ENCODE measurements at places on chromosomes 7 and 10. TPM values are rescaled to one million over a fixed set of nuclear protein-coding genes. Genes with fewer than 3 reads are reported as not detected.

The FAM131B gene
- not detected for total RNA-seq

The SLC13A1 gene
- not detected for total RNA-seq

DNA sequence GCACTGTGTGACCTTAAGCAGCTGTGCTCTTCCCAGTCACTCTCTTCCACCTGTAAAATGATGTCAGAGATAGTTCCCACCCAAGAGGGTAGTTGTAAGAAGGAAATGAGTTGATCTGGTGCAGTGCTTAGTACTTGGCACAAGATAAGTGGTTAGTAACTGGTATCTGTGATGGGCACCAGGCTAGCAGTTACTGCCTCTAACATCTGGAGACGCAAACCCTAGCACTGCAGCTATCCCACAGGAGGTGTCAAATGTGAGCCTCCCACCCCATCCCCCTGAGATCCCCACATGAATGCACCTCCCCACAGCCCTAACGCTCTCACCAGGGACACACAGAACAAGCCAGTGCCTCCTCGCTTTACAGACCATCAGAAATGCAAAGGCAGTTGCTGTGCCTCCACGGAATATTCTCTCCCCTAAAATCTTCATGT, 72.0 kb downstream of the KCNMA1 start:
- DNase-seq, result no peak

DNA sequence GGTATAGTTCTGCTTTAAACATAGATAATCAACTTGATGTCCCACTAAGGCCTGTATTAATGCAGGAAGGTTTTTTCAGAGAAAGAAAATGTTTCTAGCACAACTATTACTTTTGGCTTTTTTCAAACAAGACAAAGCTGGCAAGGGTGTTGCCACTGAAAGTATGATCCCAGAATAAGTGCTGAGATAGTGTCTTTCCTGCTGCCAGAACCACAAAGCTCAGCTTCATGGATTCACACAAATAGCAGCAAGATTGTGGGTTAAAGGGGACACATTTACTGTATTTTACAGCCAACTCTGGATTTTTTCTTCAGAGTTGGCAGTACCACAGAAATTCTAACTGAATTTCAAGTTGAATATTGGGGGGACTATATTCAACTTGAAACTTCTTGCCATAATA, 4.3 kb downstream of the NCOA4 start:
- DNase-seq, result no peak

DNA sequence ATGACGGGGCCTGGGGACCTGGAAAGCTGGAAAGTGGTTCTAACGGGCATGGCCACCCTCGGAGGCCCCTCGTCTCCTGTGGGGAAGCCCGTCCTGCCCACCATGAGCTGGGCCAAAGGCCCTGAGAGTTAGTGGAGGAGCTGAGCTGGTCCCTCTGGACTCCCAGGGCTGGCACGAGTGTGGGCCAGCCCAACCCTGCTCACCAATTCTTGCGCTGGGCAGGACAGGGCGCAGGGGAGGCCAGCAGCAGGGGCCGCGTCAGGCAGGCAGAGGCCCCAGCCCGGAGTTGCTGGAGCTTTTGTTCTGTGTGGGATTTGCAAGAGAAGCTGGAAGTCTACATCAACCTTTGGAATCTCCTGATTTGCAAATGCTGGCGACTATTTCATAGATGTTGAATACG, 29.8 kb downstream of the UNCX start:
- DNase-seq, result no peak

DNA sequence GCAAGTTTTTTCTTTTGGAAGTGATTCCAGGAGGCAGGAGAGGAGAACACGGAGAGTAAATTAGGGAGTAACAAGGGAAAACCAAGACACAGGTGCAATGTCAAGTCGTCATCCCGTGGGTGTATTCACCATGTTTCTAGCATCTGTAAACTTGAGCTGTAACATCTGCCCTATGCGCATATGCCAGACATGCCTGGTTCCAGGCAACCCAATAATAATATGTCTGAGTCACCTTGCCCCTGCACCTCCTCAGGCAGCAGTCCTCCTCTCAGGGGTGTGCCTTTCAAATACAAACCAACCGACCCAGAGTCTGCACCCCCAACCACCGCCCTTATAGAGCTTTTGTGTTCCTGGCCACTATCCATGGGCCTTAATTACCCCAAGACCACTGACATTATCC, 107.0 kb upstream of the PDE1C start:
- no peak for DNase-seq

- DNase-seq, result no peak
Measured at GRCh38 chr7:55060636-55061022, 41.8 kb downstream of the EGFR start.

DNA sequence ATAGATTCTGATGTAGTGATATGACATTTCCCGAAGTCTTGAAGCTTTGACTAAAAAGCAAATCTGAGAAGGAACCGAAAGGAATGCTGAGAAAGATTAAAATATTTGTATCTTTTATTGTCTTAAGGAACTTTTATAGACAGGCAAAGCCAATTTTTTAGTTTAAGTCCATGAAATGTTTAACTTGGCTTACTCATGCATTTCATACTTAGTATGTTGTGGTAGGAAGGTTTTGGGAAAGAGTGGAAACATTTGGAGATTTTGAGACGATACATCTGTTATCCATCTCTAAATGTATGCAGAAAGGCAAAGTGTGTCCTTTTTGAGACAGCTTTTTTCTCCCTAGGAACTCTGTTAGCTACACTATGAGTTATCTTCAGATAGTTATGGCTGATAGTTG, 10.1 kb downstream of the TBC1D12 start:
- no peak for DNase-seq
